ENCODE measurements at places on chromosomes 4 and X.

DNA sequence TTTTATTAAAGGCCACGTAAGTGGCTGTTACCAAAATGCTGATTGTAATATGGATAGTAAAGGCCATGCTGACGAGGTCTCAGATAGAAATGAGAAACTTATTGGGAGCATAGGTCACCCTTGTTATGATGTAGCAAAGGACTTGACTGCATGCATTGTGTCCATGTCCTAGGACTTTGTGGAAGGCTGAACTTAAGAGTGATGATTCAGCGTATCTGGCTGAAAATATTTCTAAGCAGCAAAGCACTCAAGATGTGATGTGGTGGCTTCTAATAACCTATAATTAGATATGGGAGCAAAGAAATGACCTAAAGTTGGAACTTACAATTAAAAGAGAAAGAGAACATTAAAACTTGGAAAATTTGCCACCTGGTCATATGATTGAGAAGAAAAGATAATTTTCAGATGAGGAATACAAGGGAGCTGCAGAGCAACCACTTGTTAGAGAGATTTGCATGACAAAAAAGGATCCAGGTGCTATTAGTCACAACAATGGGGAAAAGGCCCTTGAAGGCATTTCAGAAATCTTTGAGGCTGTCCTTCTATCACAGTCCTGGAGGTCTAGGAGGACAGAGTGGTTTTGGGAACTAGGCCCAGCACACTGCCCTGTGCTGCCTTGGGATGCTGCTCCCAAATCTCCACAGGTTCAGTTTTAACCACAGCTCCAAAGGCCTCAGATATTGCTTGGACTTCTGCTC is 793.7 kb upstream of the LCORL start:
- DNase-seq: no peak

- DNase-seq: no peak
Observed at GRCh38 chr4:183240581-183241321, 79.3 kb downstream of the CLDN22 start.

GRCh38 chr4:11337287-11337686 is 91.4 kb downstream of the HS3ST1 start:
- no peak for DNase-seq

DNA sequence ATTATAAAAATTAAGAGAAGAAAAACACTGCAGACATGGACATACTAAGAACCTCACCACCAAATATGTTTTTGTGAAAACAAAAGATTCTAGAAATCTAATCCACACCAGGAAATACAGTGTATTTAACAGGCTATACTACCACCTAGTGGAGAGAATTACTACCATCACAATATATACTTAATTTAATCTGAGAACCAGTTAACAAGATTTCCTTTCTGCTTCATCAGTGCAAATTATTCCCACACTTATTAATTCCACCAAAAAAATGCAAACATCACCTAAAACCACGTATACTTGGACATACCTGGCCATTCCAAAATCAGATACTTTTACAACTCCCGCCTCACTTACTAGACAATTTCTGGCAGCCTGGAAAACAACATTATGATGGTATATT is 7.0 kb upstream of the TXK start:
- peak; percentile 57 for DNase-seq

GRCh38 chr4:67934628-67935027 is 28.7 kb downstream of the TMPRSS11A start:
- no peak for DNase-seq

DNA sequence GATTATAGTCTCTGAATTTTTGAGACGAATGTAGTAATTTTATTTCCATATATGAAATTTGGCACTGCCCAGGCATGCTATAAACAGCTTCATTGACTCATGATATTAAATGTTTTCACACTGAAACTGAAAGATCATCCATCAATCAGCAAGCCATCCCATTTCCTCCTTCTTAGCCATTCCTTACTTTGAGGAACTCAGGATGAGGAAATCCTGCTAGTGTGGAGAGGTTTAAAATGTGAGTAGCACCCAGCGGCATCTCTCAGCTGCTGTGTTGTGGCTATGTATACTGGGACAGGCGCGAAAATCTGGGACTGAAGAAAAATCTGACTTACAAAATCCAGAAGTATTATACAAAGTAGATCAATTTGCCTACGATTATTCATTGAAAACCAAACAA is 52.1 kb downstream of the PTCHD1 start:
- no peak for DNase-seq

DNA sequence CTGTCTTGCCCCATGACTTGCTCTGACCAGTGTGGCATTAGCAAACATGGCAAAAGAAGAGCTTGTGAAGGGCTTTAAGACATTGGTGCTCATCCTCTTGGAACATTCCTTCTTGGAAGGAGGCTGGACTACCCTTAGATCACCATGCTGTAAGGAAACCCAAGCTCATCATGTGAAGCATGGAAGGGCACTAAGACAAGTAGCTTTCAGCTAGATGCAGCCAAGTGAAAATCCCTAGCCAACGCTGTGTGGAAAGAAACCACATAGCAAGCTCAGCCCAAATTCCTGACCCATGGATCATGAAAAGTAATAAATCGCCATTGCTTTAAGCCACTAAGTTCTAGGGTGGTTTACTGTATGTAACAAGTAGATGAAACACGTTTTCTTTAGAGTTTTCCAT is 12.4 kb upstream of the PACRGL start:
- DNase-seq: peak; percentile 89

DNA sequence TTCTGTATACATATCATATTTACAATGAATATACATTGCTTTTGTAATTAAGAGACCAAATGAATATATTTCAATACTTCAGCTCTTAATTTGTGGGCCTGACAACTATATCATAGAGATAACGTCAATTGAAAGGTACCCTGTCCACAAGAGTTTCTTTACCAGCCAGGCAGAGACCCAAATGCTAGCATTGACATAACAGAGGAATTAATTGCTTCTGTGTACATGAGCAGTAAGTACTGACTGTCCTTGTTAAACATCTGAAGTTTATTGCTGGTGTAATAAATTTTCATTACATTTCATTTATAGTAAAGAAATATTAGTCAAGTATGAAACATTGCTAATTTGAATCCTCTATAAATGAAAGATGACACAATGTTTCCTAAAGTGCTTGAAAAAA is 910.8 kb downstream of the CCSER1 start:
- no peak for DNase-seq

DNA sequence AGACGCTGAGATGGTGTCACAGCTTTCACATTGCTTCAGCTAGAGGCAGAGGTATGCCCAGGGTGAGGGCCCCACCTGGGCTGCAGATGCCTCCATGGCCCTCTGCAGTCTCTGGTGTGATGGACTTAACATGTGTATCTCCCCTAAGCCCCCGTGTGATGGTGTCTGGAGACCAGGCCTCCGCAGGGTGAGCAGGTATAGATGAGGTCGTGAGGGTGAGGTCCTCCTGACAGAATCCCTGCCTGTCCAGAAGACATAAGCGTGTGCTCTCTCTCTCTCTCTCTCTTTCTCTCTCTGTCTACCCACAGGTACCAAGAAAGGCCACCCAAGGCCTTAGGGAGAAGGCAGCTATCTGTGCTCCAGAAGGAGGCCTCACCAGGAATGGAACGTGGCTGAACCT is 50.9 kb downstream of the CPZ start:
- no peak for DNase-seq

DNA sequence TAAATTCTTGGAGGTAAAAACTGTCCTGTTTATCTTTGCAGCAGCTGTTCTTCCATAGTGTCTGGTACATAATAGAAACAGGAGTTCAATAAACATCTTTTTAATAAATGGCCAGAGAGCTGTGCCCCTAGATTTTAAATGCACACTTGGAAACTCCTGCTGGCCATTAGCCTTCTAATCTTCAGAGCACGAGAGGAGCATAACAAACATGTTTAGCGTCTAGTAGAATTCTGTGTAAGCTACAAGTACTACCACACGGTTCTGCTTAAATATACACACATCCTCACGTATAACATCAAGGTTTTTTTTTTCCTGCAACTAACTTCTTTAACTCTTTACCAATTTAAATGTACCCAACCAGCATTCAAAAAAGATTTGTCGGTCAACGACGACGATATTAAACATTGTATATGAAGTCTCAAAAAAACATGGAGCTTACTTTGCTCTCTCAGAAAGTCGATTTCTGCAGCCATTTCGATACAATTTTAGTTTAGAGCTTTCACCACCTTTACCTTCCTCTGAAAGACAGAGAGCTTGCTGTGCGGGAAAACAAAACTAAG is 628 bp downstream of the SCLT1 start:
- peak; percentile 30 for DNase-seq

DNA sequence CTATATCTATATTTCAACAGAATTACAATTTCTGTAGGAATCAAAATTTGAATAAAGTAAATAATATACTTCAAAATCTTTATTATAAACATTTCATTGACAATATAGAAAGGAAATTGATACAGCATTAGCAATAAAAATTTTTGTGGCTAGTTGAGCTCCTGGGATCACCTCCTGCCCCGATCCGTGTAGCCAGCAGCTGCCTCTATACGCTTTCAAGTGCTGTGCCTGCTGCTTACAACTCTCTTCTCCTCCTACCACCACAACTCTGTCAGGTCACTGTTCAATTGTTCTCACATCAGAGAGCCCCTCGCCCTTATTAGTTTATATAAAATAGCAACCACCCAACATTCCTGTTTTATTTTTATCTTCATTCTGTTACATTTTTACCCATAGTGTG is 27.6 kb downstream of the INPP4B start:
- peak; percentile 5 for DNase-seq

GRCh38 chr4:114136069-114136468 is 156.6 kb upstream of the ARSJ start:
- DNase-seq: peak; percentile 5

DNA sequence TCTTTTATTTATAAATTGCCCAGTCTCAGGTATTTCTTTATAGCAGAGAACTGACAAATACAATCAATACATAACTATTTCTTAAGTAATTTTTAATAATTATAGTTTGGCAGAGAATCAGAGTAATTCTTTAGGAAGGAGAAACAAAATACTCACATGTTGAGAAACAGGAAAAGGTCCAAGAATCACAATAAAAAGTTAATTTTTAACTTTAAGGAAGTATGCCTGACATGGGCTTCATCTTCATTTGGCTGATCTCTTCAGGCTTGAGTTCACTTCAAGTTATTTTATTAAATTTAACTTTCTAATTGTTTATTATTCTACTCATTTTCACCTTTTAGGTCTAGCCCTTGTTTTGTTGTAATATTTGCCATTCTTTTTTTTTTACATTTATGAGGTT is 36.1 kb upstream of the RNF150 start:
- DNase-seq: no peak

GRCh38 chr4:82268050-82268825 is 105.6 kb downstream of the HNRNPD start:
- peak; percentile 53 for DNase-seq

DNA sequence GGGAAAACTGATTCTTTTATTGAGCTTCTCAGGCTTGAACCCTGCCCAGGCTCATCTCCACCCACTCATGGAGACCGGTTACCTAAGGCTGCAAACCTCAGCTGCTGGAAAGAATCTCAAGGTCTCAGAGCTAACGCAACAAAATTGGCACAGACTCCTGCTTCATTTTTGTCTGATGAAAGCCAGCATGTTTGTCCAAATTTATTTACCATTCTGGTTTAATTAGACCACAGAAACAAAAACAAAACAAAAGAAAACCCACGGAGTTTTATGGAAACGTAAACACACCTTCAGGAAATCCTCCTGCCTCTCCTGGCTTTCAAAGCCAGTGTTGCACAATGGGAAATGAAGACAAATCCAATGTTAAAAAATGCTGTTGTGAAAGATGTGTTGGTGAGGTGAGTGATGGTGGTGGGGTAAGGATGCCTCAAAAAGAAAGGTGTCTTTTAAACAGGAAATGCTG is 56.4 kb upstream of the PDLIM3 start:
- DNase-seq: peak; percentile 42

GRCh38 chrX:7420717-7421116 is 272.8 kb upstream of the PUDP start:
- DNase-seq: no peak

DNA sequence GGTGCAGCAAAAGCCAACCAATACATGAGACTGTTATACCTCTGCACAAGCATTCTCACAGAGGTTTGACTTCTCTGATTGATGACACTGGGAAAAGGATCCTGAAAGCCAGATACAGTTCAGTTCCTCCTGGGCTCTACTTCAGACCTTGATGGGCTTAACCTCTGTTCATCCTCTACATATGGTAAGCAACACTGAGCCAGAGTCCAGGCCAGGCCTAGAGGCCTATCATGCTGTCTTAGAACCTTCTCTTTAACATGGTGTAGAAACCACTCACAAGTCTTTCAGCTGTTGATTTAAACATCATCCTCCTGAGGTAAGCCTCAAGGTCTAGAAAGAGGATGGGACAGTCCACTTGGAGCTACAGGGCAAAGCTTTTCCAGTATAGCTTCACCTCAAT is 9.2 kb downstream of the MAD2L1 start:
- DNase-seq: no peak

- peak; percentile 75 for DNase-seq
Observed at GRCh38 chr4:173698557-173699262, 168.7 kb upstream of the HAND2 start.

GRCh38 chrX:51215856-51216255 is 116.8 kb upstream of the NUDT10 start:
- no peak for DNase-seq

- DNase-seq: no peak
Observed at GRCh38 chrX:111830571-111830970, 45.4 kb upstream of the TRPC5OS start.

GRCh38 chrX:153640045-153640686 is 6.8 kb upstream of the DUSP9 start:
- DNase-seq: no peak

DNA sequence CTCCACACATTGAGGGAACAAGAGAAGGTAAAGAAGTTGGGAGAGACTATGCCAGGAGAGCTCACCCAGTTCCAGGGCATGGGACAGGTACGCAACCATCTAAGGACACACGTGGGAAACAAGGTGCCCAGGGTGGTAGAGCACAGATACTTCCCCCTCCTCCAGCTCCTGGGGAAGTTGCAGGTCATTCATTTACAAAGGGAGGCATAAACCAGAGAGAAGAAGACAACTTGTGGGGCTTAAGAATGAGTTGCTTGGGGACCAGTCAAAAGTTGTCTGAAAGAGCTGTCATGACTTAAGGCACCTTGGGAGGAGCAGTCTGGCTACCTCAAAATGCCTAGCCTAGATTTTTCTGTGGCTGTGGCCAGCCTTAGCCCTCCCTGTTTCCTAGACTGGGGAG is 186.2 kb downstream of the PTTG2 start:
- no peak for DNase-seq

- no peak for DNase-seq
Observed at GRCh38 chr4:186704057-186704456, 19.6 kb downstream of the FAT1 start.
